SK-MEL-5 (cell line): ENCODE measurements at places on chromosomes 5 and 9.

DNA sequence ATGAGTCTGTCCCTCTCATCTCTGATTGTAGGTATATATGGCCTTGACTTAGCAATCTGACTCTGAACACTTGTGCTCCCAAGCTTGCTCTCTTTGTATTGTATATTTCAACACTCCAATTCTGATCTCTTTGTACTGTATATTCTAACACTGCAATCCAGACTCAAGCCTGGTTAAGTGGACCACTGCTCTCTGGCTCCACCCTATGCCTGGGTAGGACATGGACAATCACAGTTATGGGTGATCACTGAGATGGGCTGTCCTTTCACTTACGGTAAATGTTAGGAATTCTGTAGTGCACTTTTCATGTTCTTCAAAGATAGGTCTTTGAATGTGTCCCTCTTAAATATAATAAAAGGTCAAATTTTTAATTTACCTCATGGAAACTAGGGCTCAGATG, 165.1 kb downstream of the TLR4 start:
- DNase-seq, result no peak

GRCh38 chr5:32283539-32284377, 29.0 kb downstream of the MTMR12 start:
- no peak for DNase-seq

- DNase-seq, result no peak
Measured at GRCh38 chr5:107526270-107526937, 144.3 kb downstream of the EFNA5 start.

- peak; percentile 79 for DNase-seq
Measured at GRCh38 chr5:4700069-4700468, 440.1 kb upstream of the ADAMTS16 start.

DNA sequence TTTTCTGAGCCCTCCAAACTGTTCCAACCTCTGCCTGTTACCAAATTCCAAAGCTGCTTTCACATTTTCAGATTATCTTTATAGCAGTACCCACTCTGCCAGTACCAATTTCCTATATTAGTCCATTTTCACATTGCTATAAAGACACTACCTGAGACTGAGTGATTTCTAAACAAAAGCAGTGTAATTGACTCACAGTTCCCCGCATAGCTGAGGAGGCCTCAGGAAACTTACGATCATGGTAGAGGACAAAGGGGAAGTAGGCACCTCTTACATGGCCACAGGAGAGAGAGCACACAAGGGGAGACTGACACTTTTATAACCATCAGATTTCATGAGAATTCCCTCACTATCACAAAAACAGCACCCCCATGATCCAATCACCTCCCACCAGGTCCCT, 105.0 kb downstream of the DTWD2 start:
- DNase-seq, result no peak

GRCh38 chr5:69368458-69369339, 621 bp downstream of the AK6 start:
- no peak for DNase-seq

DNA sequence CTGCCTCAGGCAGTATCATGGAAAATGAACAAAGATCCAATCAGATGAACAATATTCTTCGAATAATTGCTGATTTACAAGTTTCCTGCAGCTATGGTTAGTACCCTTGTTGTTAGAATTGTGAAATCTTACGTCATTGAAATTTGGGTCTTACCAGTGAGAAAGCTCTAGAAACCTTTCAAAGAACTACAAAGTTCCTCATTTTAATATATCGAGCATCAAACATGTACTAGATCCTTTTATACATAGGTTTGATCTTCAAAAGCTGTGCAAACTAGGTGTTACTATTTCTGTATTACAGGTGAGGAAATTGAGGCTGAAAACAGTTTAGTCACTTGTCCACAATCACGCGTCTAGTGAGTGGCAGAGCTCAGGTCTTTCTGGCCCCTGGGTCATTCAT, 43.7 kb upstream of the ANGPTL2 start:
- no peak for DNase-seq

DNA sequence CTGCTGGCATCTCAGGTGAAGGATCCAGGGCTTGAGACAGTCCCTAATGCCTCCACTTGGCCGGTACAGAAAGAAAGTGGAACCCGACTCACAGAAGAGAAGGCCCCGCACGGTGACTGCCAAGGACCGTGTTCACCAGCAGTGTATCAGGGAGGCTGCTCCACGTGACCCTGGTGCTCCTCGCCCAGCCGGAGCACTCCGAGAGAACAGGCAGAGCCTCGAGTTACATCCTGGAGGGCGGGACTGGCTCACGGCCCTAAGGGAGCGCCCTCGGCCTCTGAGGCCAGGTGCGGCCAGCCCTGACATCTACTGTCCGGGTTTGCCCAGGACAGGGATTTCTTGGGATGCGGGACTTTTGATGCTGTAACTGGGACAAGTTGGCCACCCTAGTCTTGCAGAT, 104.0 kb upstream of the SARDH start:
- no peak for DNase-seq
